ENCODE measurements at places on chromosomes 4 and X.

- no peak for DNase-seq
Measured at GRCh38 chr4:3875466-3875865, 109.3 kb downstream of the ADRA2C start.

DNA sequence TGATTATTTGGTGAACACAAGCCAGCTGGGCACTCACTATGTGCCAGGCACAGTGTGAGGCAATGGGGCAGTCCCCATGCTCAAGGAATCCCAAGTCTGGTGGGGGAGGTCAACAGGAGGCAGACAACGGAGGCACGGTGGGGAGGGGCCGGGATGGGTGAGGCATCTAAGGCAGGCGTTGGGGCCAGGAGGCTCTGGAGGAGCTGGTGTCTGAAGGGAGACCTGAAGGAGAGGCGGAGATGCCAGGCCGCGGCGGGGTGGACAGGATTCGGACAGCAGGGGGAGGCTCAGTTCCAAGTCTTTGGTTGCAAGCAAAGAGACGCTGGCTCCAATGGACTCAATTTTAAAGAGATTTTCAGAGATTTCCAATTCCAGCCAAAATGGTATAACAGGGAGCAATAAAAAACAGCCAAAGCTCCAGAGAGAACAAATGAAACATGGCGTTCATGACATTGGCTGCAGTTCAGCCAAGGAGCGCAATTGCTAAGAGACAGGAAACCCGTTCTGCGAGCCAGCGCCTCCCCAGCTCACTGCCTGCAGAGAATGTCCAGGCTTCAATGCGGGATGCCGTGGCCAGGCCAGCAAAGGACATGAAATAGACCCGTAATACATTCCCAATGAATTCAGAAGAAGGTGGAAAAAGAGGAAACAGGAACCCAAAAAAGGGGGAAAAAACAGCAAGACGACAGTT, 105.2 kb upstream of the LRPAP1 start:
- DNase-seq = no peak

DNA sequence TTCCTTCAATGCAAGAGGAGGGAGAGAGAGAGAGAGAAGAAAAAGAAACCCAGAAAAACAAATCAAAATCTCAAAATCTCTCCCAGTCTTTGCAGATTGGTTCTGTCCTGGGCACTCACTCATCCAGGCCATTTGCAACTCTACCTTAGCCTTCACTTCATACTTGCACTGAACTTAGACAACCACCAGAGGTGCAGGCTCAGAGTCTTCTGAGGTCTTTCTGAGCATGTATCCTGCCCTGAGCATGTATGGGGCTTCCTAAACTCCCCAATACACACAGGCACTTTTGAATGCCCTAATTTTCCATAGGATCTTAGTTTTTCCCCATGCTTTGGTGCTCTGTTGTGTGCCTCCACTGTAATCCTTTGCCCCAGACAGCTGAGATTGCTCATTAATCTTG, 2.9 kb downstream of the CFI start:
- DNase-seq = no peak

DNA sequence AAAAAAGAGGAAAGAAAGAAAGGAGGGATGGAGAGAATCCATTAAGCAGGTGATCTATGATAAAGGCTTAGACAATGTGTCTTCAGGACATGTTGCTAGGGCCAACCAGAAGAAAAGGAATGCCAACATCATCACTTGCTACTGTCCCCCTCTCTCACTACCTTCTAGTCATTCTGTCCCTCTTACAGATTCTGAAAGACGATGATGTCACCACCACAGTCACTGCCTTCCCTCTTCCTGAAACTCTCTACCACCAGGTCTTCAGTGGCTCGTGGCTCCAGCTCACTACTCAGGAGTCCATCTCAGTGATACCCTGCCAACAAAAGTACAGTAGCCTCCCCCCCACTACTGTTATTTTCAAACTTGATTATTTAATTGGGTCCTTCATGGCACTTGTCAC, 64.0 kb downstream of the KCNIP4 start:
- no peak for DNase-seq

DNA sequence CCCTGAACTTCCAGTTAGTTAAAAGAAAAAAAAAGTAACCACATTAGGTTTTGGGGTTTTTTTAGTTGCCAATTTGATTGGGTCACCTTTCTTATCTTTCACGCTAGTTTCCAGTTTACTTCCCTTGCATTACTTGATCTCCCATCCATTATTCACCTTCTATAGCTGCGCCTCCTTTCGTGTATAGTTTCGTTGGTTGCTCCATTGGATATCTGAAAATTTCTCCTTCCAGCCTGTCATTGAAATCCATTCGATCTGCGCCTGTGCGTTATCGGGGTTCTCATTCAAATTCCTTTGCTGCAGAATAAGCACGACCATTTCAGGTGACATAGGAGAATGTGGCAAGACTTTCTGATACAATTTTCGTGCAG, 764 bp downstream of the TRAPPC11 start:
- DNase-seq = no peak

GRCh38 chr4:173793937-173794510, 264.0 kb upstream of the HAND2 start:
- no peak for DNase-seq

GRCh38 chr4:1458581-1458980, 52.3 kb upstream of the NKX1-1 start:
- DNase-seq = no peak

DNA sequence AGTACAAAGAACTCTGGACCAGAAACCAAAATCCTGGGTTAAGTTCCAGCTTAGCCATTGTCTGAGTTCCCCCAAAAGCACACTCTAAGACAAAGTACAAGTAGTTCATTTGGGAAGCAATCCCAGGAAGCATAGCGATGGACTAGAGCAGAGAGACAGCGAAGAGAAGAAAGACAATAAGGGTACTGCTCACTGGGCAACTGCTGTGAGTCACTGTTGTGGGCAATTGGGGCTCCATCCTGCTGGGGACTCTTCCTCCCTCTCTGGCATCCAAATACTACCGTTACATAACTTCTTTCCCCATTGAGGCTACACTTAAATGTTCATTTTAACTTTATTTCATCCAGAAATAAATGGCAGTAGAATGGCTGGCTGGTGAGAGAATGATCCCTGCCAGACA, 14.1 kb downstream of the SRPX start:
- no peak for DNase-seq

DNA sequence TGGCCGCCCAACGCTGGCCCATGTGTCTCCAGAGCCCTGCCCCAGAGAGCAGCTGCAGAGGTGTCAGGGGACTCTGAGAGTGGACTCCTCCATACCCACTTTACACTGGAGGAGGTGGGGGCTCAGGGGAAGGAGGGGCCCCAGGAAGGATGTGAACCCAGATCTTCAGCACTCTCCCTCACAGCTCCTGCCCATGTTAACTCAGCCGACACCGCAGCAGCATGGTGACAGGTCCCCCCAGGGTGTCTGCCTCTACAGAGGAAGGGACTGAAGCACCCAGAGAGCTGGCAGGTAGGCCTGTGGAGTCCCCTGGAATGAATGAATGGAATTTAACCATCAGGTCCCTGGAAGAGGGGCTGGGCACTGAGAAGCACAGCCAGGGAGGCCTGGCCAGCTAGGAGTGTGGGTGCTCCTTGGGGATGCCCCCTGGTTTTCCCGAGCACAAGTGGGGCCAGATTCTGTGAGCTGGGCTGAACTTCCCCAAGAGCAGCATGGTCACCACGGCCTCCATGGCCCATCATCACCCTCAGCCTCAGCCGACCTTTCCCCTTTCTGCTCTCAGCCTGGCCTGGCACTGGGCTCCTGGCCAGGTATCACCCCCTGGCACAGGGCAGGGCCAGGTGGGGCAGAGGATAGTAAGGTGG, 21.9 kb downstream of the SH3BP2 start:
- DNase-seq = no peak

- DNase-seq = no peak
Measured at GRCh38 chrX:97842468-97843199, 958.9 kb downstream of the RPA4 start.

DNA sequence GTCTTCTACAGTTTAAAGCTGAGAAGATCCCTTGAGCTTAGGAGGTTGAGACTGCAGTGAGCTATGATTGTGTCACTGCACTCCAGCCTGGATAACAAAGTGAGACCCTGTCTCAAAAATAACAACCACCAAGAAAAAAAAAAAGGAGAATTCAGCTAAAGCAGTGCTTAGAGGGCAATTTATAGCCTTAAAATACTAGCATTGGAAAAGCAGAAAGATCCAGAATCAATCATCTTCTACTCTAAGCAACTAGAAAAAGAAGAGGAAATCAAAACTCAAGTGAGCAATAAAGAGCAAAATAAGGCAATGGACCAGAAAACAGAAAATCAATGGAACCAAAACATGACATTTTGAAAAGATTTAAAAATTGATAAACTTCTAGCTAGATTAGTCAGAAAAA, 639 bp upstream of the PI4K2B start:
- no peak for DNase-seq

DNA sequence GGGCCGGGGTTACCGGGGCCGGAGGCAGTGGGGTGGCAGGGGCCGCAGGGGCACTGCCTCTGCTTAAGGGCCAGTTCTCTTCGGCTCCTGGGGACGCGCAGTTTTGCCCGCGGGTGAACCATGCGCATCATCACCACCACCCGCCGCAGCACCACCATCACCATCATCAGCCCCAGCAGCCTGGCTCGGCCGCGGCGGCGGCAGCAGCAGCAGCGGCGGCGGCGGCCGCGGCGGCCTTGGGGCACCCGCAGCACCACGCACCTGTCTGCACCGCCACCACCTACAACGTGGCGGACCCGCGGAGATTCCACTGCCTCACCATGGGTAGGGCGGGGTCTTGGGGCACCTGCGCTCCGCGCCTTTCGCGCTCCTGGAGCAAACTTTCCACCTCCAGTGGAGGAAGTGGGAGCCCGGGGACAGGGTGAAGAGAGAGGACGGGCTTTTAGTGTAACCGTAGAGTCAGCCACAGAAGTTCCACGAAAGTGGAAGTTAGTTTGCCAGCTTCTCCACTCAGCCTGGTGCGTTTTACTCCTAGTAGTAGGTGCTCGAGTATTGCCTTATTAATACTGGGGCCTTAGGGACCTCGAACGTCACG, 729 bp downstream of the GSX2 start:
- DNase-seq = no peak

DNA sequence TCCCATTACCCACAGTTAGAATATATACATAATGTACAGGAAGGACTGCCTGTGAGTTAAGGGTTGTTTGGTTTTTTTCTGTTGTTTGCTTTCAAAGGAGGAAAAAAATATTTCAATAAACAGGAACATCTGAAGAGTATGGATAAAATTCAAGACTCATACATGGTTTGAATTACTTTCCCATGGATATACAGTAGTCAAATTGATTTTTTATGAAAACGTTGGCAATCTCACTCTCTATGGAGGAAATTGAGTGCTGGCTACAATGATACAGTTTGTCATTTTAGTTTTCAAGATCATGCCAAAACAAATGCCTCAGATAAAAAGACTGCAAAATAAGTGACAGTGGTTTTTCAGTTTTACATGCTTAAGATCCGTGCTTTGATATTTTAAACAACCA, 116.6 kb downstream of the SH3RF1 start:
- DNase-seq = no peak

DNA sequence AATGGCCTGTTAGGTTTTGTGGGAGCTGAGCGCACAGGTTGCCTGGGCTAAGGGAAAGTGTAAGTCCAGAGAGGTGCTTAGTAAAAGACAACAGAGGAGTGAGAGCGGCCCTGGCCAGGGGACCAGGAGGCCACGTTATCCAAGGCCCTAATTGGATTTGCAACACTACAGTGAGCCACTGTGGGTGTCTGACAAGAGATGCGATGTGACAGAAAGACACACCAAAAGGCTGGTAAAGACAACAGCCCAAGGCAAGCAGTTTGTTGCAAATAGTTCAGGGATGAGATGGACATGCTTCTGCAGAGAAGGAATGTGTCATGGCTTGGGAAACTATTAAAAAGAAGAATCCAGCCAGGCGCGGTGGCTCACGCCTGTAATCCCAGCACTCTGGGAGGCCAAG, 162.7 kb upstream of the KIT start:
- DNase-seq = no peak

DNA sequence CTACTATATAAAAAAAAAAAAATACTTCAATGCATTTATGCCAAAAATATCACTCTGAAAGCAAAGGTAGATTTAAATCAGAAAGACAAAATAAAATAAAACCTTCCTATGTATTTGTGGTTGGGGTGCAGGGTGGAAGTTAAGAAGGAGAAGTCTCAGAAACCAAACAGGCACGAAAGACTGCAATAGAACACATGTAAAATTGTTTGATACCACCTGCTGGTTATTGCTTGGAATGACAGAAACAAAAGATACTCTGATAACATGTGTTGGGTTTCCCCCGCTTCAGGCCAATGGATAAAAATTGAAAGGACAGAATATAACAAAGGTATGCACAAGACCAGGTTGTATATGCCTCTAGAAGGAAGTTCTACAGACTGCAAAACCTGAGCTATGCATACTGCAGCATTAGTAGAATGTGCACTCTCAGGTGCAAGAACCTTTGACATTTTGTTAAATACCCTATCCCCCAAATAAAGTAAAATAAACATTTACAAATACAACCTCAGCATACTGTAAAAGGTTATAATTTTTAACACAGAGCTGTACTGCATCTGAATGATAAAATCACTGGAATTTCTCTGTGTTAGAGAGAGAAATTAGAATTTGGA, 118.8 kb downstream of the GABRA2 start:
- DNase-seq = no peak

GRCh38 chrX:39911278-39911897, 186.4 kb downstream of the BCOR start:
- no peak for DNase-seq

GRCh38 chrX:10702031-10702430, 81.6 kb upstream of the MID1 start:
- DNase-seq = no peak

GRCh38 chr4:77819404-77819842, 255 bp upstream of the CNOT6L start:
- no peak for DNase-seq

DNA sequence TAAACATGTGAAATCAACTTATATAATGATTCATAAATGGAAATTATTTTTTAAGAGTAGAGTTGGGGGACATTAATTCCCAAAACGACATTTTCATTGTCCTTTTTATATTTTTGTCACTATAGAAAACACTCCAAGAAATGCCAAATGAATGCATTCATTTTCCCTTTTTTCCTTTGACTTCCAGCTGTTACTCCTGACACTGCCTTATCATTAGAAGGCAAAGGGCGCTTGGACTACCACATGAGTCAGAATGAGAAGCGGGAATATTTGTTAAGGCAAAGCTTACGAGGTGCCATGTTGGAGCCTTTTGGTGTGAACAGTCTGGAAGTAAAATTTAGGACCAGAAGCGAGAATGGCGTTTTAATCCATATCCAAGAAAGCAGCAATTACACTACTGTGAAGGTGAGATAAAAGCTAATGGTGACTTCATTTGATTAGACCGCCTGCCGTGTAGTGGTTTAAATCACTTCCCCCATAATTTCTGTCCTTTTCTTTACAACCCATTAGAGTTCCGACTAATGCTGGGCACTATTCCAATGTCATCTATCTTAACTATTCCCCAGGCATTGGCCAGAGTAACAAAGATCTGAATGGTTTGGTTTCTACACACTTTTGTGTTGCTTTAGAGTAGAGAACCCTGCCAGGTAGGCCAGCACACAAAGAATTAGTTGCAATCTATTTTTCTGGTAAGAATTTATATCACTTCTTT, 166.7 kb downstream of the FAT4 start:
- no peak for DNase-seq

- DNase-seq = no peak
Measured at GRCh38 chr4:42624551-42624950, 32.4 kb downstream of the ATP8A1 start.

- DNase-seq = no peak
Measured at GRCh38 chrX:17741123-17741511, 3.8 kb downstream of the SCML1 start.

- no peak for DNase-seq
Measured at GRCh38 chr4:152360045-152360410, 175.9 kb downstream of the FBXW7 start.
